ENCODE measurements at places on chromosomes 5 and 9.
A peak's percentile ranks its signal among the peaks of the same experiment; 100 is the strongest.

- no peak for DNase-seq
Observed at GRCh38 chr5:65651144-65651543, 26.3 kb downstream of the SHLD3 start.

GRCh38 chr9:130325921-130326320 is 60.4 kb downstream of the HMCN2 start:
- no peak for DNase-seq

GRCh38 chr9:20474496-20474895 is 147.8 kb downstream of the MLLT3 start:
- DNase-seq, result no peak

DNA sequence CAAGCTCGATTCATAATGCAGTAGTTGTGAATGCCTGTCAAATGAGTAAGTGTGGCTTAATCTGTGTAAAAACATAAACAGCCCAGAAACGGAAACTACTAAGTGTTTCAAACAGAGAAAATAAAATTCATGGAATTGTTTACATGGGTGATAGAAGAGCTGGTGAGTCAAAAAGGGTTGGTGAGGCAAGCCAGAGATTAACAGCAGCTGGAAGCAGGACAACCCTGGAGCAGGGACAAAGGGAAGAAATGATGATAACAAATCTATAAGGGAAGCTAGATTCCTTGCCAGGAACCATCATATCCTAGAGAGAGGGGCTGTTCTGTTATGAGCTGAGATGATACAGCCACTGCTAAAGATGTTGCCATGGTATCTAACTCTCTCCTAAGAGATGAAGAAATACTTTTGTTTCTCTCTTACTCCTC is 18.0 kb upstream of the PRR16 start:
- no peak for DNase-seq

DNA sequence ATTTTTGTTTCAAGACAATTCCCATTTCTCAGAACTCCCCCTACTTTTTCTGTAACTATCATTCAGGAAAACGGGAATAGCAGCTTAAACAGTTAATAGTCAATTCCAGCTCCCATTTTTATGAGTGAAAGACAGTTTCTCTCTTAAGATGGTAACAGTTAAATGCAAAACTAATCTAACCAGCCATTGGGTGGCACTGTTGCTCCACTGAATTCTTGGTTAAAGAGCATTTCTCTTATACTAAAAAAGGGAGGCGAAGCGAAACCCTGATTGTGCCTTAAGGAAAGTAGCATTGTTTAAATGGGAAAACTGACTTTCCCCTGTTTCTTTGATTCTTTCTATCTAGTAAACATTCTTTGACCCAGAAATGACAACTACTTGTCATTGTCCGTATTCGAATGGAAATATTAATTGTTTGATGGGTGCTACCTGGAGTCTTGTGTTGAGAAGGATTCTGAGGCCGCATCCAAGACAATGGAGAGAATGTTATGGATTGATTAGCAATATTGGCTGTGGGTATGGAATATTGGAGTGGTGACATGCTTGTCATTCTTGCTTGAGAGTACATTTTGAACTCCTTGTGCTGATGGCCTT is 507.8 kb downstream of the MAT2B start:
- no peak for DNase-seq

DNA sequence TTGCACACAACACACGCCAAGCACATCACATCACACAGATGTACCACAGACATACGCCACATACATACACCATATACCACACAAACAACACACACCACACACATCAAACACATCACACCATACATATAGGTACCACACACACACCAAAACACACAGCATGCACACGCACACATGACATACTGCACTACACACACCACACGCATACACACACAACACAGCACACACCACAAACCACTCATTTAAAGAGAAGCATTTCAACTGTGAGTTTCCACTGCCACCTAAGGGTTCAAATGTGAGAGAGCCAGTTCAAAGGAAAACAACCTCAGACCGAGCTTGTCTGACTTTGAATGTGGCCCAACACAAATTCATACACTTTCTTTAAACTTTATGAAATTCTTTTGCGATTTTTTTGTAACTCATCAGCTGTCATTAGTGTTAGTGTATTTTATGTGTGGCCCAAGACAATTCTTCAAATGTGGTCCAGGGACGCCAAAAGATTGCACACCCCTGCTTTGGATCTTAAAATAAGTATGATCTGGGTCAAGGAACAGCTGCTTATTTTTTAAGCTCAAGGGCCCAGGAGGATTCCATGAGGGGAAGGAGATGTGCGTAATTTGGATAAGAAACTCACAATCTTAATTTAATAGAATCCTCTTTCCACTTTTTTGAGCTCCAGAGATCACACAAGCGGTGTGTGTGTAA is 494.6 kb downstream of the GADD45G start:
- no peak for DNase-seq

DNA sequence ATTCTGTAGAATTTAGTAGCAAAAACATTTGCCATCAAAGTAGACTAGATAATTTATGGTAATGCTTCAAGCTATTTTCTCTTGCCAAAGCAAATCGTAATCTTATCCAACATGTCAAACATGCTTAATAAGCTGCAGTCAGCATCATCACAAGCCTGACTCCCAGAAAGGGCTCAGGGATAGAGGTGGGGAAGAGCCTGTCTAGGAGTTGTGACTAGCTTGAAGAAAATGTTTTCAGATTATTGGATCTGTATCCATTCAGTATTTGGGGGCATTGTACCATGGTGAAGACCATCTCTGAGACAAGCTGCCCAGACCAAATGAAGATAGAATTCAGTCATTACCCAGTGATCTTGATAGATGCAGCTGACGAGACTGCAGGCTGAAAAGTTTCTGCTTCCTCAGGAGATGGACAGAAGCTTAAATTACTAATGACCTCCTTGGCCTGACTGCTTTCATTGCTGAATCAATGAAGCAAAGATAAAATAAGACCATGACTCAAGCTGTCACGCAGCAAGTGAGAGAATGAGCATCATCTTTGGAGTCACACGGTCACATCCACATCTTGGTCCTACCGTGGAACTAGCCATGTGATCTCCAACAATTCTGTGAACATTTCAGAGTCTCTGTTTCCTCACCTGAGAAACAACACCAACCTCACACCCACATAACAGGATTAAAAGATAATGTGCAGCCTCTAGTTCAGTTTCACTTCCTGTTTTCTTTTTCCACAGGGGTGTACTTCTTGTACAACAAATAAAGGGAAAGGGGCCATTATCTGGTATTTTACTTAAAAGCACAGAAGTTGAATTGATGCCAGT is 9.4 kb downstream of the ERAP2 start:
- no peak for DNase-seq

- DNase-seq, result no peak
Observed at GRCh38 chr5:123304777-123305316, 118.4 kb downstream of the CEP120 start.

GRCh38 chr5:75706016-75706415 is 11.2 kb downstream of the POC5 start:
- no peak for DNase-seq

DNA sequence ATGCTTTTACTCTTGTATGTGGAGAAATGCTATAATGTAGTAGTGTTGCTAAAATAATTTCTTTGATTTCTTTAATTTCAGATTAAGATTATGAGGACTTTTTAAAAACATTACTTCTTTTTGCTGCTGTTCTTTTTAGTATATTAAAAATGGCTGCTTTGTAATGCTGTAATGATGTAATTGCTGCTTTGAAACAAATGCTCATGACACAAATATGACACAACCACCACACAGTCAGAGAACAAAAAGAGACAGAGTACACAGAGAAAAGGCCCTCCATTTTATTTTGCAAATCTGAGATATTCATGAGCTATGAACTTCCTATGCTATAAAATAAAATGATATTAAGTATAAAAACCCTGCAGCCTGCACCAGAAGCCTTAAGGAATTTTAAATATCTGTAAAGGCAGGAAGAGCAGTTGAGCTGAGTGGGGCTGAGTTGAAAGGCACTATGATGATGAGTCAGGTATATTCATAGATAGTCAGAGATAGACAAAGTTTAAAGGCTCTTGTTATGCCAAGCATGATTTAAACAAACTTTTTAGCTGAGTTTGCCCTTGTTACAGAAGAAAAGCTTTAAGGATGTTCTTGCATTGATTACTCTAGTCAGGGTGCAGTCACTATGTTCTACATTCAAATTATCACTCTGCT is 5.1 kb upstream of the POU5F2 start:
- DNase-seq, result no peak

DNA sequence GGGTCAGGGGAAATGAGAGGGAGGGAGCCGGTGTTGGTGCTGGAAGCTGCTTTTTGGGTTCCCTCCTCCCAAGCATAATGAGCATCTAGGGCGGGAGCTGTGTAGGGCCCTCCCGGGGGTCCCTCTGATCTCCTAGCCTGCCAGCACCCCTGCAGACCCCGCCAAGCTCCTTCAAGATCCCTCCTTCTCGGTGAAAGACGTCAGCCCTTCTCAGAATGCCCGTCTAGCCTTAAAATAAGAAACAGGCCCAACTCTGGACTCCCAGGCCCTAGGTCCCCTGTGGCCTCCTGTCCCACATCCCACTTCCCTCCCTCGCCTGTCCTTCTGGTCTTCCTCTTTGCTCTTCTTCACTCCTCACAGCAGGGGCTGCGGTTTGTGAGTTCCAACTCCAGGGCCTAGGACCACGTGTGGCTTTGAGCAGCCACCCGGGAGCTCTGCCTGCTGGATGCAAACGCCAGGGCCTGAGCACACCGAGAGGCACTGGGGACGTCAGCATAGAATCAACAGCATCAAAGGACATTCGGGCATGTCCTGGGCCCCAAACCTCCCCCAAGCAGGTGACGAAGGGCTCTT is 8.8 kb upstream of the SCGB3A1 start:
- DNase-seq, result peak; percentile 79

GRCh38 chr9:110047232-110047954 is 160.6 kb downstream of the C9orf152 start:
- DNase-seq, result no peak

- DNase-seq, result no peak
Observed at GRCh38 chr5:134084570-134084969, 29.9 kb upstream of the TCF7 start.

DNA sequence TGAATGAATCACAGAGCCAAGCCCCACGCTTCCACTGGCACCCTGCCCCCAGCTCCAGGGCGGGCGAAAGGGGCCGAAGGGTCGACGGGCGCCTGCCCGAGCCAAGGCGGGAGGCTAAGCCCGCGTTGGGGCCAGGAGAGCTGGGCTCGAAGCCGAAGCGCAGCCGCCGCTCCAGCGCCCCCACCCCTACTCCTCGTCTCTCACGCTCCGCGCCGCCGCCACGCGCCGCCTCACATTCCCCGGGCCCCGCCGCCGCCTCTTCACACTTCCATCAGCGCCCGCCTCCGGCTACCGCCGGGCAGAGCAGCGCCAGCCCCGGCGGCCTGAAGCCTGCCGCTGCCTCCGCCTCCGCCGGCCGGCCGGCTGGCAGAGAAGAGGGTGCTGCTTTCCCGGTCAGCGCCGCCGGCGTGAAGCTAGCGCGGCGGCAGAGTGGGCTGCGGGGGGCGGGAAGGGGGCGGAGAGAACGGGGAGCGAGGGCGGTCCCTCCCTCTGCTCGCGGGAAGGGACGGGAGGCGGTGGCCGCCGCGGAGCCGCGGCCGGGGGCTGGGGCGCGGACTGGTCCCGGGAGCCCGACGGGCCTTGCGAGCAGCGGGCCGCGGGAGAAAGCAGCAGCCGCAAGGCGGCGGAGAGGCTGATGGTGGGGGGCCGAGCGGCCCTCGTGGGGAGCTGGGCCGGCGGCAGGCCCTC is at the start of gene HOMER1:
Gene HOMER1, minus strand, starts transcription at position 431 of the 687 bp plus-strand sequence. CDS start 1,360 bp downstream, outside the sequence.
- peak; percentile 93 for DNase-seq

- no peak for DNase-seq
Observed at GRCh38 chr5:78824831-78825281, 160.3 kb downstream of the ARSB start.

GRCh38 chr9:119114681-119115080 is 254.6 kb downstream of the BRINP1 start:
- DNase-seq, result no peak

GRCh38 chr5:43631182-43631910 is 28.4 kb downstream of the NNT start:
- no peak for DNase-seq

DNA sequence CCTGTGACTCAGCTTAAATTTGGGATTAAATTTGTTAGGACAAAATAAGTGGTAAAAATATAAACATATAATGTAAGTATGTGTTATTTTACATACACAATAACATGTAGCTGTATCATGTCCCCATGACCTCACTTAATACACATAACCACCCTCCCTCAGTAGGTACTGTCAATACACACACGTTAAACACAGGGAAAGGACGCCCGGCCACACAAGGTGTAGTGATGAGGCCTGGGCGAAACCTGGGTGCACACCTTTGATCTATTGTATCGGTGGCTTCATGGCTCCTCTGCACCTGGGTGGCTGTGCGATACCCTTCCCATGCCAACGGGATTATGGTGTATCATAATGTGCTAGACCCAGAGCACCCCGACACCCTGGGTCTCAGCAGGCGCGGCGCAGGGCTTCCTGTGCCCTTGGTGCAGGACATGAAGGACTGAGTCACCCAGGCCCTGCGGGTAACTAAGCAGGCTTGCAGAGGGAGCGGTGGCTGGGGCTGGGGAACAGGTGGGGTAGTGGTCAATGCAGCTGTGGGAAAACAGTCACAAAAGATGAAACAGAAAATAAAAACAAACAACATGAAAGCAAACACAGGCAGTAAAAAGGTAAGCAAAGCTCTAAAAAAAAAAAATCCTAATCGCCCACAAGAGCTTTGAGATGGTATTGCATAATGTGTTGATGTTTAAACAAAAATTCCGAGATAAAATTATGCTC is 127.5 kb upstream of the RETREG1 start:
- no peak for DNase-seq

- DNase-seq, result no peak
Observed at GRCh38 chr5:175471628-175472027, 6.7 kb upstream of the SFXN1 start.

DNA sequence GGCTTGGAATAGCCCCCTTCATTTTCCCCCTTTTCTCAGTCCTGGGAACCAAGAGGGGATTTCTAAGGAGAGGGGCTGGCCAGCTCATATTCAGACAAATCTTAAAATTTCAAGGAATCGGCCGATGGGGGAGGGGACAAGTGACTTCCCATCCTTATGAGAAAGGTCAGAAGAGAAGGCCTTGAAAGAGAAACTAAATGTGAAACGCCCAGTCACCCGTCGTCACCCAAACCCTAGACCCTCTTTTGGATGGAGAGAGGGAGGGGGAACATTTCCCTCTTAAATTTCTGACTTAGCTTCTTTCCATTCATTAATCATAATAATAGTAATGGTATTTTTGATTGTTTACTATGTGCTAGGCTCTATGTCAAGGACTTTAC is 850 bp upstream of the CCL19 start:
- DNase-seq, result no peak

- no peak for DNase-seq
Observed at GRCh38 chr9:96141128-96141474, 160.9 kb downstream of the HSD17B3 start.

DNA sequence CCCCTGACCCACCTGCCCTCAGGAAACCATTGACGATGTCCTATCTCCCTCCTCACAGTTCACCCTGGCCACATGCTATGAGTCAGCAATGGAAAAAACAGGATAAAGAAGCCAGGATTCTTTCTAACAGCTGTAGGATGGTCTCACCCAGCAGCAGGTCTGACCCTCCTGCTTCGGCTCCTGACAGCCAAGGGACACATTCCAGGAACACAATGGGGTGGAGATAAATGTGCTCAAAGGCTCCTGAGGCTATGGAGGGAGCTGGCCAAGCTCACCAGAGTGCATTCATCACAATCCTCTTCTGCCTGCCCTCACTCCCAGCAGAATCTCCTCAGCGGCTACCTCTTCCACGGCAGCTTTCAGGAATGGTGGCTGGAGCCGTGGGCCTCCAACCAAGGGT is 170.3 kb downstream of the PJA2 start:
- no peak for DNase-seq

Data from osteocyte (in vitro differentiated cells).